ENCODE measurements at places on chromosomes 7 and 10.

DNA sequence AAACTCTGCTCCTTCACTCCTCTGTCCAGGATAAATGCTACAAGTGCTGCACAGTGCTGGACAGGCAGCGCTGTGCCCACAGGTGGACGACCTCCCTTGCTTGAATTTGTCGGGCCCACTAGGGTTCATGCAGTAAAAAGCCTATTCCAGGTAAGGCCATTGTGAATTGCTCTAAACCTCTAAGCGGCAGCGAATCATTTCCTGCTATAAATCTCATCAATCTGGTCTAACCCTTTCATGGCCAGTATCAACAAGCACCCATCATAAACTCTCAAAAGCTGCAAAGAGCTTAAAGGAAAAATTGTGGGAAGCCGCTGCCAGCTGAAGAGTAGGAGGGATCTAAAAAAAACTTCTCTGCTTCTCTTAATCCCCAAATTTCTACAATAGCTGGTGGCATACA lies 134.2 kb downstream of the SLC25A13 start:
- no peak for DNase-seq

DNA sequence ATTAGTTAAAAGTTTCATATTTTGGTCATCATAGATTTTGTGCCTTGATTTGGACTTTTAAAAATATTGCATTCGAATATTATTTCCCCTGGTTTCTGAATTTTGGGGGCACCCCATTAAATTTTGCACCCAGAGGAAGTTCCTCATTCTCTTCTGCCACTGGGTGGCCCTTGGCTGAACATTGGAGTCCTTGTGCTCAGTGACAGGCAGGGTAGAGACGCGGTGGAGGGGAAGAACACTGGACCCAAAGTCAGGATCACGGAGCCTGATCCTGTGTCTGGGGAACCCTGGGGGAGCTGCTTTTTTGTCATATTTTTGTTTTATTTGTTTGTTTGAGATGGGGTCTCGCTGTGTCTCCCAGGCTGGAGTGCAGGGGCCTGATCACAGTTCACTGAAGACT lies 74.7 kb downstream of the MKI67 start:
- no peak for DNase-seq

DNA sequence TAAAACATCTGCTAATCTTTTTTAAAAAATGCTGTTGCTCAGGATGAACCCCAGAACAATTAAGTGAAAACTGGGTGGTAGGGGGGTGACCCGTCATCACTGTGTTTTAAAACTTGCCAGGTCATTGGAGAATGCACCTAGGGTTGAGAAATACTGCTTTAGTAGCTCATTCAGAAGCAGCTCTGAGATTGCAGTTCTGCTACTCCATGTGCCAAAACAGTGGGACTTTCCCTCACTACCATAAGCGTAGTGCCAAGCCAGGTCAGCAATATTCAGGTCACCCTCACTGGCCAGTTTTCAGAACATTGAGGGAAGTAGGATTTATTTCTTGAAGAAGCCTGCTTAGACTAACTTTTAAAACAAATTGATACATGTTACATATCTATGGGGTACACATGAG lies 5.2 kb downstream of the STEAP2 start:
- DNase-seq, result no peak

DNA sequence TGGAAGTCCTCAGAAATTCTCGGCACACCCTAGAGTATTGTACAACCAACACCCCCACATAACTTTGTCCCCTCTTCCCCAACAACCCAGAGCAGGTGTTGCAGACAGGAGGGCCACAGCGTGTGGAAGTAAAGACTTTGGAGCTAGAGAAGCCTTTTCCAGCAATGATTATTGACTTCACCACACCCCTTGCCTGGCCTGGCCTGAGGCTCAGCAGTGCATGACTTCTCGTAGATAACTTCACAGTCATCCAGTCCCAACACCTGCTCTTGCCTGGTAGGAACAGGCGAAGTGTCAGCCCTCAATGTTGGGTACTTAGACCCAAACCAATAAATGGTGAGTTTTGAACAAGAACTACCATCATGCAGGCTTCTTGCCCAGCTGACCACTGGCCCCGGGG lies 36.7 kb downstream of the GOT1 start:
- no peak for DNase-seq

DNA sequence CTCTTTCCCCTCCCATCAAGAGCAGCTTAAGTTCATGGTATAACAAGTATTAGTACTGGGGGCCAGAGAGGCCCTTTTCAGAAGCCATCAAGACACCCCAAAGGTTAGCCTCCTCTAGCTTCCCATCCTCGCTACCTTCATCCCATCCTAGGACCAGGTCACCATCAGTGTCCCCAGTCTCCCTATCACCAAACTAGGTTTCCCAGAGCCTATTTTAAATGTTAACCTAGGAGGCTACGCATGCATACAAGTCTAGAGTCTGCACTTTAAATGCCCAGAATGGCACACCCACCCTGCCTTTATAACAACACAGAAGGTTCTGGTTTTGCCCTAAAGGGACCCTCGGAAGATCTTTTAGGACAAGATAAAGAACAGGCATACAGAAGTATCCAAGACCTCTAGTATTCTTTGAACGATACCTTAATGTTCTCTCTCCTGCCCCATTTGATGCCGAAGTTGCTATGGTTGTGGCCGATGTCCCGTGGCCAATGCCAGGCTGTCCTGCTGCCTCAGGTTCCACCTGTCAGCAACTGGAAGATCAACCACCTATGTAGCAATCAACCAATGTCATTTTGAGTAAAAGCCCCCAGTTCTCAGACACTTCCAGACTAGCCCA lies 2.2 kb downstream of the GPRIN2 start:
- peak; percentile 3 for DNase-seq

GRCh38 chr10:16965740-16966447 lies 148.7 kb upstream of the RSU1 start:
- no peak for DNase-seq

DNA sequence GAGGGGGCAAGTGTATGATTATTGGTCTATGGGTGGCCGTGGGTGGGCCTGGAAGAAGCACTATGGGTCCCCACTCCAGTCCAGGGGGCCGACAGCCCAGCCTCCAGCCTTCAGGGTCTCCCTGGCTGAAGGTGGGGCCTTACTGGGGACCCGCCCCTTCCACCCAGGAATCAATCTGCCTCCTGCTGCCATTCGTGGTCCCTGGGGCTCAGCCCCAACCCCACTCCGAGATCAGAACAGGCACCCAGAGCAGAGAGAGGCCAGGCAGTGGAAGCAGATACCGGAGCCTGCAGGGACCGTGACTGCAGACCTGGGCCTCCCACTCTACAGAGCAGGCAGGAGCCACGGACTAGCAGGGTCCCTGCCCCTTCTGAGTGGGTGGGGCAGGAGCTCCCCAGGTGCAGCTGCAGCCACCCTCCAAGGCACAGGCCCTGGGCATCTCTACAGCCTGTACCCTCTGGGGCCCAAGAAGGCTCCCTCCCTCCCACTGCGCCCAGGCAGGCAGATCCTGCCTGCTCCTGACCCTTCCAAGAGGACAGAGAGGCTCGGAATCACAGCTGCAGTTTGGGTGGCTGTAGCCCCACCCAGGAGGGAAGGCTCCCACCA lies 13.6 kb upstream of the FOXL3 start:
- no peak for DNase-seq

GRCh38 chr7:66452165-66452564 lies 176.5 kb upstream of the KCTD7 start:
- DNase-seq, result no peak

- no peak for DNase-seq
Measured at GRCh38 chr10:7230951-7231350, 179.9 kb downstream of the SFMBT2 start.

DNA sequence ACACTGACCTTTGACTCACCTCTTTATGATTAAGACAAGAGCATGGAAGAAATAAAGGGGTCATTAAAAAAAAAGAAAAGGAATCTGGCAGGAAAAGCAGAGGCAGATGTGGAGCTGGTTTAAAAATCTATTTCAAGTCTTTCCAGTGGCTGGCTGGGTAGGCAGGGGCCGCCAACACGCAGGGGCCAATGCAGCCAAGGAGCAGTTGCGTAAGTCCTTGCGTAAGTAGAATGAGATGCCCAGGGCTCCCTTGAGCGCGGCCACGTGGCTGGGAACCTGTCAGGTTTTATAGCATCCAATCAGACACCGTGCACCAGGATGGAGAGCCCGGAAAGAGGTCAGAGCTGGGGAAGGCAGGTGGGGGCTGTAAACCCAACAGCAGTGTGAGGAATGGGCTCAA lies 123.8 kb upstream of the INSYN2A start:
- DNase-seq, result no peak

All from prostate gland (tissue), 2 donors.